ENCODE measurements at places on chromosomes 1 and 21.

DNA sequence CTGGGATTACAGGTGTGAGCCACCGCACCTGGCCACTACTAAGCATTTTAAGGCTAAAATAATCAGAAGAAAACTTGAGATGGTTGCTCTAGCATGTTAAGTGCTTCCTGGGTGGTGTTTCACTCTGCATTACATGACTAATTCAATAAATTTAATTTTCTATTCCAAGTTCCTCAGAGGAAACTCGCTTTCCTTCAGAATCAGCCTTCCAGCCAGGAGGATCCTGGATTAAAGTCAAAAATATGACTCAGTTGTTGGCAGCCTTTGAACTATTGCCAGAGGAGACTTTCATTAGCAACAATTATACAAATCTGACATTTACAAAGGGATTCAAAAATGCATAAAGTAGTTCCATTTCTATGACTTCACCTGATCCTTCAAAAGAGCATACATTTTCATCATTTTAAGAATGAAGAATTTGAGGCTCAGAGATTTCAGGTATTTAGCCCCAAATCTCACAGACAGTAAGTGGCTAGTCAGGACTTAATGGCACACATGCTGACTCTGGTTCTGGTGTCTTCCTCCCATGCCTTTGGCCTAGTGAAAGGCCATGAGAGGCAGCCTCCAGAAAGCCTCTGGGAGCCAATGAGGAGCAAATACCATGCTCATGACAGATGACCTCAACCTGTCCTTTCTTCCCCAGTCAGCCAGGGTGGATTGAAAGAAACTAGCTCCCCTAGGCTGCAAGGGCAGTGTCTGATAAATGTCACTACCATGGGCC is 115.7 kb downstream of the MAP3K21 start:
- no peak for DNase-seq

DNA sequence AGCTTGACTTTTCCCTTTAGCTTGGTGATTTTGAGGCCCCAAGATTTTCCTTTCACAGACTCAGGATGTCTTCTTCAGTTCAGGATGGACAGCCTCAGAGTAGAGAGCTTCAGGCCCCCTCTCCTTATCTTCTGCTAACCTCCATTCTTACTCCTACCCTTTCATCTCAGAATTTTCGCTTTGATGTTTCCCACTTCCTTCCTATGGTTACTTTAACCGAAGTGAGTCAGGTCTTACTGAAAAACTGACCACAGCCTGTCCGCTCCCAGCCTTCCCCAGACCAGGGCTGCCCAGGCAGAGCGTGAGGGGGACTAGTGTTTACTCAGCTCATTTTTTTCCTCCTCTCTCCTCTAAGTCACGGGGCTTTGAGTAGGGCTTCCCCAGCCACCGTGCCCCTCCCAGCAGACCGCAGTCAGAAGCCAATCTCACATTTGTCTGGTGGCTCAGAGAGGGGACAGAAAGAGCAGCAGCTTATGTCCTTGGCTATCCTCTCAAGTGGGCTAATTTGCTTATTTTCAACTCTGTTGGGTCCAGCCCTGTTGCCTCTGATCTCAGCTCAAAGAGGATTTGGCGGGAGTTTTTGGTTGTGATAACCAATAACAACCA is 4.2 kb upstream of the IL19 start:
- no peak for DNase-seq

GRCh38 chr1:44911026-44911425 is 68.0 kb upstream of the PTCH2 start:
- no peak for DNase-seq

DNA sequence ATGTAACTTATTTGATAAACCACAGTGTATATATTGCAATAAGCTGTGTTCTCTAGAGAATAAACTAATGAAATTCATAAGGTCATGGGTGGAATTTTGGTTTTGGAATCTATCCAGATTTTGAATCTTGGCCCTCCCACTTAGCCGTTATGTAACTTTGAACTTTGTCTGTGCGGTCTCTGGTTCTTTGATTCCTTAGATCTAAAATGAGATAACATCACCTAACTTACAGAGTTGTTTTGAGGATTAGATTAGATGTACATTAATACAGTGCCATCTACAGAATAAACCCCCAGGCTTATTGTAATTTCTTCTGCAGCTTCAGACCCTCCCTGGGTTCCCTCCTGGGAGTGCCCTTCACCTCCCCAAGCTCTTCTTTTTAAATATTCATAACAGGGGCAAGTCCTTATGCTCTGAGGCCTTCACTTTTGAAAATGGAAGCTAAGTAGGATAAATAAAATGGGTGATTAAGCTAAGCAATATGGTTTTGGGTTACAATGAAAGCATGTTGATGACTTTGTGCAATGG is 124.3 kb downstream of the ATG4C start:
- no peak for DNase-seq

DNA sequence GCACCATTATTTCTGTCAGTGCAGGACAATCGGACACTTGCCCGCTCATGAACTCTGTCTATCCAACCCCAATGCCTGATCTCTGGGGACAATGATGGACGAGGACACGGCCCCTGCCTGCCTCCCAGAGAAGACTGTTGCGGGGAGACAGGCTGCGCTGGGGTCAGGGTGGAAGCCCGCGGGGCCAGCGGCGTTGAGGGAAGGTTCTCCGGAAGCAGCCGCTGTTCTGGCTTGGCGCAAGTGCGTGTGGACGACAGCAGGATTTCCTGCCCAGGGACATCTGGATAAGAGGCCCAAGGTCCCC is 18.8 kb downstream of the RHBG start:
- DNase-seq = no peak

DNA sequence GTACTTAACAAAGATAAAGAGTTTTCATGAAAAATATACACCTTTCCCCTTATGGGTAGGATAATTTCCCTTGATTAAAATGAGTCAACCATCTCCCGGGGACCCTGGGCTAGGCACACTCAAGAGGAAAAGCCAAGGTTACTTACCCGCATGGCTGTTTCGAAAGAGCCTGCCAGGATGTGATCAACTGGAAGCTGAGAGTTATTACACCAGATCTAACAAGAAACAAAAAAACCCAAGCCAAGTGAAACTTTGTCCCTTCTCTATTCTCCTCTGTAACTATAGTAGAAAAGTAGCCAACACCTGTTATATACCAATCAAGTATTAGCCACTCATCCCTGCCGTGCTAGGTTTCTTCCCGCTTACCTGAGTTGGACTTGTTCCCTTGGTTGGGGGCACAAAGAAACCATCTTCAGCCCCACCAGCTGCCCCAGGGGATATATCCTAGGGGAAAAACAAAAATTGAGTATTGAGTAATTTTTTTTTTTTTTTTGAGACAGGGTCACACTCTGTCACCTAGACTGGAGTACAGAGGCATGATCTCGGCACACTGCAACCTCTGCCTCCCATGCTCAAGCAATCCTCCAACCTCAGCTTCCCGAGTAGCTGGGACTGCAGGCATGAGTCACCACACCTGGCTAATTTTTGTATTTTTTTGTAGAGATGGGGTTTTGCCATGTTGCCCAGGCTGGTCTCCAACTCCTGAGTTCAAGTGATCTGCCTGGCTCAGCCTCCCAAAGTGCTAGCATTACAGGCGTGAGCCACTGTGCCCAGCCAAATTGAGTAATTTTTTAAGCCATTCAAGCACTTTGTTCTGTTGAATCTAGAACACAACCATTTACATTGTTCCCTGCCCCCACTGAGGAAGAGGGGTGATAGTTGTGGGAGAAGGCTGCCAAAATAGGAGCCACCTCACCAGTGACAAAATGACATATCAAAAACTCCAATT is 8.4 kb upstream of the PEX19 start:
- no peak for DNase-seq

DNA sequence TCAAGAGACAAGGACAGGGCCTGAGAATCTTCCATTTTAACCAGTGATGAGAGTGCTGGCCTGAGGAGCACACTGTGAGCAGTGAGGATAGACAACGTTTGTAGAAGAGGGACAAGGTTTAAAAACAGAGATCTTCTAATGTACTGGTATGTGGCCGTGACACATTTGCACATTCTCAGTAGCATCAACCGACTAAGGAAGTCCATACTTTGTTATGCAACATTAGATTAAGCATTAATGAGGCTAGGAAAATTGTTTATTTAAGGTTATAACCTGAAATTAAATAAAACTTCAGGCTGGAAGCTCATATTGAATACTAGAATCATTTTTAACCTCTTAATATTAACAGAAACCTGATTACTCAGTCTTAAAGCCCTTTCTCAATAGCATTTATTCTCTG is 99.0 kb downstream of the SLC45A1 start:
- DNase-seq = no peak

All from stimulated activated CD4-positive, alpha-beta T cell treated with anti-CD3 and anti-CD28 coated beads, Interleukin-2, amount 100 ng/mL, for 48 hours (primary cell).